ENCODE measurements at places on chromosomes 6 and 20.

DNA sequence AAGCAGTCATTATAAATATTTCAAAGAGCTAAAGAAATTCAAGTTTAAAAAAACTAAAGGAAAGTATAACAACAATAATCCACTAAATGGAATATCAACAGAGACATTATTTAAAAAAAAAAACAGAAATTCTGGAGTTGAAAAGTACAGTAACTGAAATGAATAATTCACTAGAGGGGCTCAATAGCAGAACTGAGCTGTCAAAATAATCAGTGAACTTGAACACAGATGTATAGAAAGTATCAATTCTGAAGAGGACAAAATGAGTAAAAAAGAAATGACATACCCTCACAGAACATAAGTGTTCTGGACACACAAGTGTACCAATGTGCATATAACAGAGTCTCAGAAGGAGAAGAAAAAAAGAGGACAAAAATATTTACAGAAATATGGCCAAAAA is 191.6 kb upstream of the RUNX2 start:
- no peak for DNase-seq

GRCh38 chr6:7911345-7911725 is 747 bp upstream of the TXNDC5 start:
- no peak for DNase-seq

DNA sequence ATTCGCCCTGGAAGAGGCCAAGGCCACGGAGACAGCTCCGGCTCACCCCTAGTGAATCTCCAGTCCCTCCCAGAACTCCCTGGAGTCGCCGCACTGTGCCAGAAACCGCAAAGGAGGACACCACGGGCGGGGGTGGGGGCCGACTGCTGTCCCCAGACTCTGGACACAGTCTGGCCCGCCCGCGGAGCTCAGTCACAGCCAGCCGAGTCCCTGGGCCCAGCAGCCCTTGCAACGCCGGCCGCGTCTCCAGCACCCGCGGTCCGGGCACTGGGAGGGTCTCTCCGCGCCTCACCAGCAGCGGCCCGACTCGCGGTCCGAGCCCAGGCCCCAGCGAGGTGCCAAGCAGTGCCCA is 518 bp downstream of the PEX6 start:
- DNase-seq = no peak

- DNase-seq = no peak
These were observed 166.8 kb upstream of the CARMIL1 start for GRCh38 chr6:25112322-25112773.

DNA sequence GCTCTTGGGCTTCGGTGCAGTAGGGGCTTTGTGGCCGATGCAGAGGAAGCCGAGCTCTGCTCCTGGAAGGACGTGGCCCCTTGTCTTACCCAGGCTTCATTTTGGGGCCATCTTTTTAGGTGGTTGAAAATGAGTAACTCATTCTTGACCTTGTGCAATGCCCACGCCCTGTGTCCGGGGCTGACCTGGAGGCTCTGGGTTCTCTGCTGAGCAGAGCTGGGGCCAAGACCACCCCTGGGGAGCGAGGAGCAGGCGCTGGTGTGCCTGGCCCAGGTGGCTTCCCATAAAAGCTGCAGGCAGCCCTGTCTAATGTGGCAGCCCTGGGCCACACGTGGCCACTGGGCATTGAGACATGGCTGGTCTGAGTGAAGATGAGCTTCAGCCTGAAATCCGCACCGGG is 25.7 kb downstream of the NTSR1 start:
- no peak for DNase-seq

Data from astrocyte of the spinal cord (primary cell).